ENCODE measurements at places on chromosomes 4 and X. TPM values are rescaled to one million over a fixed set of nuclear protein-coding genes. Genes with fewer than 3 reads are reported as not detected.
A peak's percentile ranks its signal among the peaks of the same experiment; 100 is the strongest.

DNA sequence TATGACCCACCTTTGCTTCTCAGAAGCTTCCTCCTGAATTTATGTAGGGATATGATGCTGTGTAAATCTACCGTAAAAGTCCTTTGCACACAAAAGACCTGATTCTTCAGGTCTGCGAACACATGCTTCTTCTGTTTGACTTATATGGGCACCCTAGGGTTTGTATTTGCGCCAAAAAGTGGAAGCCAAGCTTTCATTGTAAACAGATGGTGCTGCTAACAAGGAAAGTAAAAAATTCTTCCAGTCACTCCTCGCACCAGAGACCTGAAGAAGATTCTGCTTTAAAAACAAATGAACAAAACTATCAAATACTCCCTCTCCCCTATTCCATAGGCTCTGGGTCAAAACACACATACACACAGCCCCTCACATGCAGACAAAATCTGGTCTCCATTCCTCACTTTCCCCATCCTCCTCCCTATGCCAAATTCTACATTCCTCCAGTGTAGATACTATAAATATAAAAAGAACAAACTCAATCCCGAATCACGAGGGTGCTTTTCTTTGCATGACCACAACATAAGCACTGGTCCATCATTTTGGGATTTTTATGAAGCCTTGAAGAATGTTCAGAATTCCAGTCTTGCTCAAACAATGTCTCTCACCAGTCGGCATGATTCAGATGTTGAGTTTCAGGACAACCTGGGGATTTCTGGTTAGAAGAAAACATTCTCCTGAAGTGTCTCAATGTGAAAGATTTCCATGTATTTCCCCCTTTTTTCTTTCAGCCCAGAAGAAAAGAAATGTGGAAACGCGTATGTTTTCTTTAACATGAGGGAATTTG is 125.1 kb downstream of the PALLD start:
- no peaks in the 10 kb centered on the region for H3K36me3 ChIP-seq
- H3K27ac ChIP-seq, result peak overlapping the region; percentile 84
- no peak overlapping the region for H3K4me3 ChIP-seq
- H3K27me3 ChIP-seq, result no peaks in the 10 kb centered on the region

GRCh38 chr4:18314731-18315130 is 293.2 kb upstream of the LCORL start:
- no peaks in the 10 kb centered on the region for H3K4me1 ChIP-seq
- no peaks in the 10 kb centered on the region for H3K36me3 ChIP-seq
- no peaks in the 10 kb centered on the region for H3K27me3 ChIP-seq

GRCh38 chr4:121057466-121057922 is 14.8 kb downstream of the NDNF start:
- H3K4me1 ChIP-seq, result peaks cover 20% of the 10 kb centered on the region
- no peak overlapping the region for H3K27ac ChIP-seq
- no peak overlapping the region for H3K4me3 ChIP-seq
- H3K27me3 ChIP-seq, result no peaks in the 10 kb centered on the region
- no peak for DNase-seq
- no peaks in the 10 kb centered on the region for H3K36me3 ChIP-seq

GRCh38 chr4:80568891-80569290 is 233.4 kb downstream of the CFAP299 start:
- peaks cover 15% of the 10 kb centered on the region for H3K4me1 ChIP-seq
- H3K36me3 ChIP-seq, result no peaks in the 10 kb centered on the region
- H3K27ac ChIP-seq, result no peak overlapping the region
- no peak overlapping the region for H3K4me3 ChIP-seq
- no peaks in the 10 kb centered on the region for H3K27me3 ChIP-seq

- H3K4me1 ChIP-seq, result peaks cover 7% of the 10 kb centered on the region
- H3K27ac ChIP-seq, result peak overlapping the region; percentile 83
- peaks cover 13% of the 10 kb centered on the region for H3K36me3 ChIP-seq
- DNase-seq, result no peak
Observed at GRCh38 chrX:1453395-1453783, 680 bp upstream of the ASMTL start.

DNA sequence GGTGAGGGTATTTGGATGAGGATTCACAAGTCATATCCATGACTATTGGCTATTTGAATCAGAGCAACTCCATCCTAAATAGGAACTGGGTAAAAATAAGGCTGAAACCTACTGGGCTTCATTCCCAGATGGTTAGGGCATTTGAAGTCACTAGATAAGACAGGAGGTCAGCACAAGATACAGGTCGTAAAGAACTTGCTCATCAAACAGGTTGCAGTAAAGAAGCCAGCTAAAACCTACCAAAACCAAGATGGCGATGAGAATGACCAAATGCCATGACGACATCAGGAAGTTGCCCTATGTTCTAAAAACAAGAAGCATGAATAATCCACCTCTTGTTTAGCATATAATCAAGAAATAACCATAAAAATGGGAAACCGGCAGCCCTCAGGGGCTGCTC is 224.9 kb downstream of the PACRGL start:
- no peak for DNase-seq
- no peaks in the 10 kb centered on the region for H3K36me3 ChIP-seq
- H3K27ac ChIP-seq, result no peak overlapping the region
- no peak overlapping the region for H3K4me3 ChIP-seq

SOWAHB gene
- total RNA-seq, result 0.12 TPM

- H3K27ac ChIP-seq, result no peak overlapping the region
- no peak overlapping the region for H3K4me3 ChIP-seq
- H3K4me1 ChIP-seq, result no peaks in the 10 kb centered on the region
Observed at GRCh38 chr4:154276496-154276895, 215.1 kb downstream of the DCHS2 start.

DCAF8L2 gene
- not detected for total RNA-seq

DUX4 gene
- total RNA-seq, result not detected

DNA sequence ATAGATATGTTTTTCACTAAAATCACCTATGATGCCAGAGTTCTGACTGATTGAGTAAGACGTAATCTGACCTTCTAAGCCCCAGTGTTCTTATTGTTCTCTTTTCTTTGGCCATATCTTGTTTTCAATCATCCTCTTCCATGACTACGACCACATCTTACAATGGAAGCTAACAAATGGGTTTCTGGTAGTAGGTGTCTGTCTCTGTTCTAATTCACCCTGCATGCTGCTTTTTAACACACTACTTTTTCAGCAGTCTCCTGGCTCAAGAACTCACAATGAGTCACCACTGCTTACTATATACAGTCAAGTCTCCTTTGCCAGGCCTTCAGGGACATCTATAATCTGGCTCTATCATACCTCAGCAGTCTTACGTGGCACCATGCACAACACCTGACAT is 146.1 kb downstream of the NEXMIF start:
- H3K4me3 ChIP-seq, result no peak overlapping the region
- H3K36me3 ChIP-seq, result no peaks in the 10 kb centered on the region
- no peak overlapping the region for H3K27ac ChIP-seq
- peak; percentile 26 for DNase-seq

IQCM gene
- total RNA-seq, result not detected

- peaks cover 7% of the 10 kb centered on the region for H3K36me3 ChIP-seq
- no peaks in the 10 kb centered on the region for H3K27me3 ChIP-seq
- H3K4me1 ChIP-seq, result no peaks in the 10 kb centered on the region
- no peak overlapping the region for H3K4me3 ChIP-seq
- no peak for DNase-seq
Observed at GRCh38 chr4:123327846-123328429, 68.7 kb upstream of the SPRY1 start.

DNA sequence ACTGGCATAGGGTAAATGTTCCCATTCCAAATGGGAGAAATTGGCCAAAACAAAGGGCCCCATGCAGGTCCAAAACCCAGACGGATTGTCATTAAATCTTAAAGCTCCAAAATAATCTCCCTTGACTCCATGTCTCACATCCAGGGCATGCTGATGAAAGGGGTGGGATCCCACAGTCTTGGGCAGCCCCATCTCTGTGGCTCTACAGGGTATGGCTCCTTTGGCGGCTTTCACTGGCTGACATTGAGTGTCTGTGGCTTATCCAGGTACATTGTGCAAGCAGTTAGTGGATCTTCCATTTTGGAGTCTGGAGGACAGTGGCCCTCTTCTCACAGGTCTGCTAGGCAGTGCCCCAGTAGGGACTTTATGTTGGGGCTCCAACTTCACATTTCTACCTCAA is 772.9 kb upstream of the INTU start:
- H3K4me3 ChIP-seq, result no peak overlapping the region
- no peaks in the 10 kb centered on the region for H3K27me3 ChIP-seq
- no peaks in the 10 kb centered on the region for H3K4me1 ChIP-seq
- H3K36me3 ChIP-seq, result peaks cover 3% of the 10 kb centered on the region
- no peak for DNase-seq

CSN1S1 gene
- total RNA-seq, result not detected

ZDHHC15 gene
- not detected for total RNA-seq

TRPC5OS gene
- total RNA-seq, result not detected

- no peak for DNase-seq
- no peaks in the 10 kb centered on the region for H3K27me3 ChIP-seq
- peaks cover 11% of the 10 kb centered on the region for H3K4me1 ChIP-seq
- no peak overlapping the region for H3K4me3 ChIP-seq
Observed at GRCh38 chr4:68658672-68659071, 11.8 kb downstream of the UGT2B15 start.

- no peak overlapping the region for H3K4me3 ChIP-seq
- no peak for DNase-seq
- H3K4me1 ChIP-seq, result no peaks in the 10 kb centered on the region
- no peaks in the 10 kb centered on the region for H3K36me3 ChIP-seq
- peaks cover 16% of the 10 kb centered on the region for H3K27me3 ChIP-seq
Observed at GRCh38 chrX:134679221-134679620, 20.9 kb upstream of the PLAC1 start.

- H3K4me3 ChIP-seq, result no peak overlapping the region
- no peaks in the 10 kb centered on the region for H3K4me1 ChIP-seq
Observed at GRCh38 chr4:25502115-25502514, 125.1 kb downstream of the ANAPC4 start.
